ENCODE measurements at places on chromosomes 16 and 17.

DNA sequence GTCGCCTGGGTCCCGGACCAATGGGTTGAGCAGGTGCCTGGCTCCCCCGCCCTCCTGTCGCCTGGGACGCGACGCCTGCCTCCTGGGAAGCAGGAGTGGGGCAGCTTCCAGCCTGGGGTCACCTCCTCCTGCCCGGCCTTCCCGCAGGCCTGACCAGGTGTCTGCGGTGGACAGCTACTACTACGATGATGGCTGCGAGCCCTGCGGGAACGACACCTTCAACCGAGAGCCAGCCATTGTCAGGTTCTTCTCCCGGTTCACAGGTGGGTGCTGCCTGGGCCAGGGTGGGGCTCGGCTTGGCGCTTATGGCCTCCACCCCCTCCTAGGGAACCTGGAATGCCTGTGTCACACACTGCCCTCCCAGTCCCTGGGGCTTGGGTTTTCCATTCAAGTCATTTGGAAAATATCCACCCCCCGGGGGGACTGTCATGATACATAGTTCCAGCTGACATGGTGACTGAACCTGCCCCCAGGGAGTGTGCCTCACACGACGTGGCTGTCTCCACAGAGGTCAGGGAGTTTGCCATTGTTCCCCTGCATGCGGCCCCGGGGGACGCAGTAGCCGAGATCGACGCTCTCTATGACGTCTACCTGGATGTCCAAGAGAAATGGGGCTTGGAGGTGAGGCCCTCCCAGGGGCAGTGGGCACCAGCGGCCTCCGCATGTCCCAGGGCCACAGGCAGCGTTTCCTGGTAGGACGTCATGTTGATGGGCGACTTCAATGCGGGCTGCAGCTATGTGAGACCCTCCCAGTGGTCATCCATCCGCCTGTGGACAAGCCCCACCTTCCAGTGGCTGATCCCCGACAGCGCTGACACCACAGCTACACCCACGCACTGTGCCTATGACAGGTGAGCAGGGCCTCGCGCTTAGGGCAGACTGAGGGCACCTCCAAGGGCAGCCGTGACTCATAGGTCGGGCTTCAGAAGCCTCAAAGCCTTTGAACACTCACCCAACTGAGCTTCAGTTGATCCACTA lies 2.3 kb downstream of the DNASE1 start:
- peak; percentile 63 for DNase-seq

- no peak for DNase-seq
Observed at GRCh38 chr17:65856865-65857264, 295.4 kb upstream of the AXIN2 start.

DNA sequence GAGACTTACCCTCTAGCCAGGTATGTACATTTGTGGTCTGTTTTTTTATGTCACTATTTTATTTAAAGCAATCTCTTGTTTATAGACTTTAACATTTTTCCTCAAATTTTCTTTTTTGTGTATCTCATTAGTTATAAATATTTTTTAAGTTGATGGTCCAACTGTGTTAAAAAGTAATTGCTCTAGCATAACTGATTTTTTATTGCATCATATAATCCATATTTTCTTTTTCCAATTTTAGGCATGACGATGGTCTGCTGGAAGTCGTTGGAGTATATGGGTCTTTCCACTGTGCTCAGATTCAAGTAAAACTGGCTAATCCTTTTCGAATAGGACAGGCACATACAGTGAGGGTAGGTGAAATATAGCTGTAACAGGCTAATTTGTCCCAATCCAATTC lies 27.9 kb downstream of the DGKE start:
- DNase-seq, result no peak

DNA sequence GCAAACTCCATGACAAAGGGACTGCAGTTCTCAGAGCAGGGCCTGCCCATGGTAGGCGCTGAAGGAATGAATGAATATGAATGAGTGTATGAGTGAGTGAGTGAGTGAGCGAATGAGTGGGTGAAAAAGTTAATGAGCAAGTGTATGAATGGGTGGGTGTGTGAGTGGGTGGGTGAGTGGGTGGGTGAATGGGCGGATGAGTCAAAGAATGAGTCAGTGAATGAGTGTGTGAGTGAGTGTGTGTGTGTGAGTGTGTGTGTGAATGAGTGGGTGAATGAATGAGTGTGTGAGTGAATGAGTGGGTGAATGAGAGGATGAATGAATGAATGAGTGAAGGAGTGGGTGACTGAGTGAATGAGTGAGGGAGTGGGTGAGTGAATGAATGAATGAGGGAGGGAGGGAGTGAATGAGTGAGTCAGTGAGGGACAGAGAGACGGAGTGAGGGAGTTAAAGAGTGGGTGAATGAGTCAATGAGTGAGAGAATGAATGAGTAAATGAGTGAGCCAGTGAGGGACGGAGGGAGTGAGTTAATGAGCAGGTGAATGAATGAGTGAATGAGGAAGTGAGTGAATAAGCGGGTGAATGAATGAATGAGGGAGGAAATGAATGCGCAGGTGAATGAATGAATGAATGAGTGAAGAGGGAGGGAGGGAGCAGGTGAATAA lies 11.1 kb upstream of the CHMP6 start:
- DNase-seq, result no peak

DNA sequence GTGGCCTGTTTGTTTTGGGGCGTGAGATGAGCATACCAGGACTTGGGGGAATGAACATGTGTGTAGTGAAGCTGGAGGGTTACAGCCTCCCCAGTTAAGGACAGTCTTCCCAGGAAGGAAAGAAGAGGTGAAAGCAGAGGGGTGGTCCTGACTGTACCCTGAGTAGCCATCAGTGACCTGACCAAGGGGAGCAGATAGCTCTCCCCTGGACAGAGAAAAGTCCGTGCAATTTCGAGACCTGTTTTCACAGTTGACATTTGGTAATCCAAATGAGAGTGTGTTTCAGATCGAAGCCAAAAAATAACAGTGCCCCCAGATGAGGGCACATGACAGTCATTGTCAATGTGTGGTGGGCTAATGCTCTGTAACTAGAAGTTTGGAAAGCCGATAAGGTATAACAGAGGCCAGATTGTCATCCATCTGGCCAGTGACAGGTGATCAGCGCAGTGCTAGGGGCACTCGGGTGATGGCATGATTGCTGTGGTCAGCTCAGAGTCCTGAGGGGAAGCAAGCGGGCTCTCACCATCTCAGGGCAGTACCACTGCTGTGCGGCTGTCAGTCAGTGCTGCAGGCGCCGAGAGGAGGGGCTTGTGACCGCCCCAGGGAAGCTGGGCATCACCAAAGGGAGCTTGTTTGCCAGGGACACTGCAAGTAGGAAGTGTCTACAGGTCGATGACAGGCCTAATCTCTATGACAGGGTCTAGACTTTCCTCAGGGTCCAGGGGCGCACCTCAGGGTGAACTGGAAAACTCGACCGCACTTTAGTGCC lies 1.1 kb upstream of the NME2 start:
- peak; percentile 73 for DNase-seq

DNA sequence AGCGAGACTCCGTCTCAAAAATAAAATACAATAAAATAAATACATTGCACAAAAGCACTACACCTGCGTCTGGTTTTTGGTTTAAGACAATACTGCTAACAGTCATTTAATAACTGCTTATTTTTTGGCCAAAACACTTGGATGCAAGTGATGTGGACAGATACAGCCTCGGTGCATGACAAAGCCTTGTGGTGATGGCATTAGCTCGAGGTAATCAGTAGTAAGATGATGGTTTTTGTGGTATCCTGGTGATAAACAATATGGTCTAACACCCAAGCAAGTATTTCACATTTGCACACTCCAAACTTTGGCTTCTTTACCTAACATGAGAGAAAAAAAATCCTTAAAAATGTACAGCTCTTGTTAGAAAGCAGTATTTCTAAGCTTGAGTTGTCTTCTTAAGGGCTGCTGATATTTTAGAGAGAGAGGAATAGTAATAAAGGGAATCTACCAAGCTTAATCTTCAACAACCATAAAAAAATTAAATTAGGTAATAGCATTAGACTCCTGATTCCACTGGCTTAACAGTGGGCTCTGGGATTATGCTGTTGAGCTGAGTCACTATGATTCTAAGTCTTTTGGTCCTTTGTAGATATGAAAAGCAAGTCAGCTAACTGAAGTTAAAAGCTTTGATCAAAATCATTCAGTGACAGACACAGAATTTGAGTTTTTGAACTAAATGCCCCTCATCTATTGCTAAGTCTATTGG lies 111.1 kb downstream of the VPS53 start:
- DNase-seq, result no peak

GRCh38 chr16:1721372-1721771 lies 15.4 kb downstream of the MAPK8IP3 start:
- DNase-seq, result no peak

- no peak for DNase-seq
Observed at GRCh38 chr17:79159471-79159870, 84.8 kb downstream of the ENGASE start.

GRCh38 chr16:66050991-66051390 lies 315.5 kb upstream of the CDH5 start:
- no peak for DNase-seq

DNA sequence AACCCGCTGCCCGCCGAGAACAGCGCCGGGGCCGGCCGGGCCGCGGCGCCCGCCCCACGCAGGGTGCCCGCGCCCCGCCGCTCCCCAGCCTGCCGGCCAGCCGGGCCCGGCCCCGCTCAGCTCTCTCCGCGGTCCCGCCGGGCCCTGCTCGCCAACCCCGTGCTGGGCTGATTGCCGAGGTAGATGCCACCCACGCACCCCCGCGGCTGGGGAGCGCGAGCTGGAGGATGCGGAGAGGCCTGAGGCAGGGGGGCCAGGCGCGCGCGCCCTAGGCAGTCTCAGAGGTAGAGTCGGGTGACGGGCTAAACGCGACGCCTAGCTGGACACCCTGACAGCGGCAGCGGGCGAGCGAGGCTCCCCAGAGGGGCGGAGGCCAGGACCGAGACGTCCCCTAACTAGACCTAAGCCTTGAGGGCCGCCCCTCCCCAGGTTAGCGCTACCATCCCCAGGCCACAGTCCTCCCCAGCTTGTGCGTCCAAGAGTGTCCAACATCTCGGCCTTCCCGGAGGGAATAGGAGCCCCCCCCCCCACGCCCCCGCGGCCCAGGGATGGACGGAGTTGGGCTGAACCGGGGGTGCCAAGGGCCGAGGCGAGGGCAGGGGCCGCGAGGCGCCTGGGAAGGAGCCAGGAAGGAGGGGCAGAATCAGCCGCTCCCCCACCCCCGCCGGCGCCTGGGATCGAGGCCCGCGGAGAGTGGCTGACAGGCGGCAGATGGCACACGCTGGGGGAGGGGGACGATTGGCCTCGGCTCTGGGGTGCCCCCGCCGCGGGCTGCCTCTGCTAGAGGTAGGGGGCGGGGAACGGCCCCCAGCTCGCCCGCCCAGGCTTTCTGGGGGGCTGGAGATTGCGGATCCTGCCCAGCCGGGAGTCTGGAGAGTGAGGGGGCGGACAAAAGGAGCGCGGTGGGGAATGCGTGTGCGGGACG lies 2.5 kb upstream of the ZNF423 start:
- peak; percentile 66 for DNase-seq

- no peak for DNase-seq
Observed at GRCh38 chr16:66521252-66521713, 28.6 kb downstream of the TK2 start.

- DNase-seq, result no peak
Observed at GRCh38 chr16:85265161-85265784, 153.0 kb upstream of the CIBAR2 start.
